ENCODE measurements at places on chromosomes 6 and 20.

DNA sequence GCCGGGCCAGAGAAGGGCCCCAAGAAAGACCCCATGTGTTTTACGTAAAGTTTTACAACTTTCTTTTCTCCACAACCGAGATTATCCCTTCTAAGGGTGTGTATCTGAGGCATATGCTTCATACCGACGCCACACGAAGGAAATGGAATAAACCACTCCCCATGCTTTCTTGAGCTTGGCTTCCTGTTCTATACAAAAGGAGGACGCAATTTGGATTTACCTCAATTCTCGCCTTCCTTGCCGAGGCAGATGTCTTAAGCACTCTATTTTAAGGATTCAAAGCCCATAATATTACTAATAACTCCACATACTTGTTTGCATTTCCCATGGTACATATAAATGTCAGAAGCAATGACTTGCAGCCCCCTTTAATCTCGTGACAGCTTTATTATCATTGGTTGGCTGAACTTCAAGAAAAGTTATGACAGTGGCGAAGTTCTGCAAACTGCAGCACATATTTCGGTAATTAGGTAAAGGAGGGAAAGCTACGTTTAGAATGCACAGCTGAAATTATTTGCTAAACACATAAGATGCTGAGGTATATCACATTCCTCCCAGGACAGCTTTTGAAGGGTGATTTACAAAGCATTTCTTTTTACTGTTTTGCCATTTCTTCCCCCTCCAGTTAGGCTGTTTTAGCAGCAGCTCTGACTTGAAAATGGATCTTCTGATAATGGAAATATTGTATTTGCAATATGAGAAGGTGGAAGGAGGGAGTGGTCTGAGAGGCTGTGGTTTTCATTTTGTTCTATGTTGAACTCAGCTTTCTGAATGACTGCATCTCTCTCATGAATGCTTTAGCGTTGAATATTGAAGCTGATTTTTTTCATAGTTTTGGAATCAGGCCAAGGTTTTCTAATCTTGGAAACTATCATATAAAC is 330.5 kb downstream of the EPHA7 start:
- DNase-seq: no peak

DNA sequence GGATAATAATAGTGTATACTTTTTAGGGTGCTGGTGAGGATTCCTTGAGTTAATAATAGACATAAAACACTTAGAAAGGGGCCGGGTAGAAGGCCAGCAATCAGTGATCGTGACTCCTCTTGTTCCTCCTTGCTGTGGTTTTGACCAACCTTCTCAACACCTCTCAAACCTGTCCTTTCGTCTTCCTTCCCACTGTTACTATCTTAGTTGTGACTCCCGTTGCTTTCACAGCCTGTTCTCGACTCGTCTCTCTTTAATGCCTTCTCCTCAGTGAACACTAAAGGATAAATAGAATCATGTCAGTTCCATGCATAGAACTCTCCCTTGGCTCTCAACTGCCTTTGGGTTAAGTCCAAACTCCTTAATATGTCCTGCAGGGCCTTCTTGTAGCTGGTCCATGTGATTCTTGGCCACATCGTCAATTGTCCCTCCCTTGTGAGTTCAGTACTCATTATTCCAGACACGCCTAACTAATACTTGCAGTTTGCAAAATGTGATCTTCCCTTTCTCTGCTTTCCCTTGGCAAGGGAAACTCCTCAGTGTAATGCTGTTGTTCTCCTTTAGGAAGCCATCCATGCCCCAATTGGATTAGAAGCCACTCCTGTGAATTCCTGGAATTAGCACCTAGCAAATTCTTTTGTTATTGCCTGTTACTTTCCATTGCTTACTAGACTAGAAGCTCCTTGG is 164.9 kb downstream of the UTRN start:
- no peak for DNase-seq

DNA sequence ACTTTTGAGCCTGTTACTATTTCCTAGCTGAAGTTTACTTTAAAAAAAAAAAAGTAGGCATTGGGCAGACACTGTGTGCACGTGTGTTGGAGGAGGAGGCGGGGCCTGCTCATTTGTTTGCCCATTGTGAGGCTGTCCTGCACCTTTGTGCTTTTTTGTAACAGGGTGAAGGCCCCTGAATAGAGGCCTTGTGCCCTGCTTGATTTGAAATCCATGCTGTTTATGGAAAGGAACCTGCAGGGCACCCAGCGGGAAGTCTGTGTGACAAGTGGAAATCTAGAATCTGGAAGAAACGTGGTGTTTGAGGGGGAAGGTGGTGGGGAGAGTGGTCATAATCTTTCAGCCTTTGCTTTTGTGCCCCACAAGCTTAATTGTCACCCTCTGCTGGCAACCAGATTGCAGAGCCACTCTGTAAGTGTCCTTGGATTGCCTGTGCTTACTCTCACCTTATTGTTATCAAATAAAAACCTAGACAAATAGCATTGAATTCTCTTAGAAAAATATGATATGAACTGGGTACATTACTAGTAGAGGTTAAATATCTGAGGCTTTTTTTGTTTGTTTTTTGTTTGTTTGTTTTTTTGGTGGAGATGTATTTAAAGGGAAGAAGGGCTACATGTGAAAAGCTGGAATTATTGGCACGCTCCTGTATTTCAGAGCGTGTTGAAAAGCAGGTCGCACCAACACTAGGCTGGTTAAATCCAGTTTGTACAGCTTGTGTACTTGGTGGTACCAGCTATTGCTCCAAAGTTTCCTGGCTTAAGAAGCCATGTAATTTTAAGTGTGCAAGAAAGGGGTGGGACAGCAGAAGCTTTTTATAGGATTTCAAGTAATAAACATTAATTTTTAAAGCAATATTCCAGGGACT is 156.3 kb downstream of the ARID1B start:
- DNase-seq: peak; percentile 49

DNA sequence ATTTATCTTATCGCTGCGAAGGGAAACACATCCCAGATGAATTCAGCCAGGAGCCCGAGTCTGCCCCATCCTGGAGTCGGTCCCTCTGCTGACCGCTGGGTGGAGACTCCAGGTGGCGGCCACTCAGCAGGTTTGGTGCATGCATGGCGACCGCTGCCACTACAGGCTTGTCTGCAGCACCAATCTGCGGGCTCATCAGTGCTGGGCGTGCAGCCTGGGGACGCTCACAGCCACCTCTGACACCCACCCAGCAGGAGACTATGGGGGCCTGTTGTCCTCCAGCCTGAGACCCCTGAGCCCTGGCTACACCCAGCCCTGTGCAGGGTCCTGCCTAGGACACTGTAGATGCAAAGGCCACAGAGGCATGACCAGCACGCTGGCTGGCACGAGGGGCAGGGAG is 40.5 kb upstream of the GATA5 start:
- DNase-seq: no peak

- peak; percentile 25 for DNase-seq
Measured at GRCh38 chr6:146595972-146596731, 2.6 kb upstream of the ADGB start.

DNA sequence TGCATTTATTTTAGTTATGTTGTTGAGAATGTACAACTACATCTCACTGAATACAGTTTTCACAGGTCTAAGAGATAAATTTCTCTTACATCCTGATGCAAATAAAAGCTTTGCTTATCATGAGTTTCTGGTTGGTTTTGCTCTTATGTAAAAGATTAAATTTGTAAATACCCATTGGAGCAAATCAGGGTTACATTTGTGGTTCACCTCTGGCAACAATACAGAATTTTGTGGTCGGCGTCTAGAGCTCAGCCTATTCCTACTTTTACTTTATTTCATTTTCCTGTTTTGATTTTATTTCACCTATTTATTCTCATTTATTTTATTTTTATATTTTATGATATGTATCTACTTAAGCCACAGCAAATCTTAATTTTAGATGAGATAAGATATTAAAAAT is 271.9 kb upstream of the MARCKS start:
- no peak for DNase-seq

DNA sequence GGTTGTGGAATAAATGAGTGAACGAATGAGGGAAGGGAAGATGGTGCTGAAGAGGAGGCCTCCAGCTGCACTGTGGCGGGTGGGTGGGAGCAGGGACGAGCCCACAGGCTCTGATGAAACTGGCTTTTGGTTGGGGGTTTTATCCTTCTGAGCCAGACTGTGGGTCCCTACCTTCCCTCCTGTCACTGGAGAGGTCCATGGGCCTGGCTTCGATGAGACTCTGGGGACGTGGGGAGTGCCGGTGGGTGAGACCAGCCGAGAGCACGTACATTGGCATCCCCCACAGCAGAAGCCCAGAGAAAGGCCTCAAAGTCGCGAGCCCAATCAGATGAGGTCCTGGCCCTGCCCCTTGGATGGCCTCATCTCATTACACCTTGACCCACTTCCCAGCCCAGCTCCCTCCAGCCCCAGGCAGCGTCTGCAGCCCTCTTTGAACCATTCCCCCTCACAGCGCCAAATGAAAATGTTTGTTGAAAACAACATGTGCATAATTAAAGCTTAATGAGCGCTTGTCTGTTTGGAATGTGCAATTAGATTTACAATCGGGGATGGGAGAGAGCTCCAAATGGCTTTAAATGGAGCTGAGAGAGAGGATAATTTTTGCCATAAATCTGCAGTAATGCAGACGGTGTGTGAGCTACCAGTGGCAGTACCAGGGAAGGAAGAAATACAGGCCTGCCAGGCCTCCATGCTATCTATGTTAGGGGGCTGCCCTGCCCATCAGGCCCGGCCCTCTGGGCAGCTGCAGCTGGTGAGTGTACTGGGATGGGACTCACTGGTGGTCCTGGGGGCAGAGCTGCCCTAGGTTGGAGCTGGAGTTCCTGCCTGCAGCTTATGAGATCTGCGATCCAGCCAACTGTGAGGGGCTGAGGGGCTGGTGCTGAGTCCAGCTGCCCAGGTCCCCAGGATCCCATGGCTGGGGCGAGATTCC is 47.2 kb downstream of the TOX2 start:
- no peak for DNase-seq

- no peak for DNase-seq
Measured at GRCh38 chr6:158575550-158575949, 15.7 kb downstream of the TMEM181 start.

GRCh38 chr20:1373036-1373435 is 19.8 kb downstream of the FKBP1A start:
- DNase-seq: no peak
